ENCODE measurements at places on chromosomes 6 and 20. TPM values are rescaled to one million over a fixed set of nuclear protein-coding genes. Genes with fewer than 3 reads are reported as not detected.

DNA sequence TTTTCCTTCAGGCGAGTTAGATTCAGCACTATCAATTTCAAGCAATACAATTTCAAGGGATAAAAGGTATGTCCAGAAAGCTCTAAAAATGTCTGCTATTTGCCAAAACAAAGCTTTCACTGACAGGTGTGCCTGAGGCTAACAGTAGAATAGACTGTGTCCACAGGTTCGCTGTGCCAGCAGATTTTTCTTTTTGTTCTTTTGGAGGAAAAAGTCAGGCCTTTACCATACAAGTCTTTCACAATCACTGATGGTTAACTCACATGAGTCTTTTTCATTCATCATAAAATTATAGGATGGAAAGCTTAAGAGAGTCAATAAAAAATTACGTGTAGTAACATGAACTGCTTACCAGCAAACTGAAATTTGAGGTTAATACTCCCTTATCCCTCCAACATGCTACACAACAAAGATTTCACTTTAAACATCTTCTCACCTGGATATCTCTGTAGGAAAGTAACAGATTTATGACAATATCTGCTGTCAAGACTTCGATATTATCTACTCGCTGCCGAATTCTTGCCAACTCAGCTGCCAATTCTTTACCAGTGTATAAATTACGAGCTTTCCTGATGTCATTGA, 95.4 kb downstream of the MAP3K5 start:
- DNase-seq: no peak

DNA sequence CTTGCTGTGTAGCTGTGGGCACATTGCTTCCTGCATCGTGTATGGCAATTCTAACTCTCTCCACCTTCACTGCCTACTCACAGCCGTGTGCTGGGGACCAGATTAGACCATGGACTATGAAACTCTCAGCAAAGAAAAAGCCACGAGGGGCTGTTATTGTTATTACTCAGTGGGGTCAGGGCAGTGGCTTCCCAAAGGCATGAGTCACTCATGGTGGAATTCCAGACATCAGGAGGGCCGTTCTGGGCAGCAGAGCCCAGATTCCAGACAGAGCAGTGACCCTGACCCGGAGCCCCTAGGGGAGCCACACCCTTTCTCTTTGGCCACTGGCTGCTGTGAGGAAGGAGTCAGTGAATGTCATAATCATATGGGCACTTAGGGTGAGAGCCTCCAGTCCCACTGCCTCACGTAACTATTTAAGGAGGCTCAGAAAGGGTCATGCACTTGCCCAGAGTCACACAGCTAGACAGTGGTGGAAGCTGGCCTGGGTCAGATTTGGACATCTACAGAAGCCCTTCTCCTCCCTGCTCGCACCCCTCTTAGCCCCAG, 22.2 kb upstream of the CCN5 start:
- no peak for DNase-seq

The LHFPL5 gene
- total RNA-seq: 0.82 TPM

The AIF1 gene
- 6.9 TPM for total RNA-seq

Measured in frontal cortex (tissue), 4 donors.